ENCODE measurements at places on chromosomes 7 and 10. TPM values are rescaled to one million over a fixed set of nuclear protein-coding genes. Genes with fewer than 3 reads are reported as not detected.

ATRNL1 gene
- 0.33 TPM for total RNA-seq

VPS26A gene
- 44.1 TPM for total RNA-seq

RPEL1 gene
- total RNA-seq: 0.17 TPM

COBL gene
- 0.26 TPM for total RNA-seq

APBB1IP gene
- 3.1 TPM for total RNA-seq

HUS1 gene
- total RNA-seq: 9.8 TPM

GIMAP7 gene
- not detected for total RNA-seq

EGR2 gene
- total RNA-seq: 2.1 TPM

ZNF138 gene
- total RNA-seq: 3.9 TPM

SLC39A12 gene
- not detected for total RNA-seq

FOXP2 gene
- 8.4 TPM for total RNA-seq

DNAJB9 gene
- 56.8 TPM for total RNA-seq

ABCB1 gene
- total RNA-seq: 0.77 TPM

OR2F2 gene
- total RNA-seq: not detected

HOXA2 gene
- 1.0 TPM for total RNA-seq

AGMO gene
- total RNA-seq: not detected

GPR158 gene
- 0.33 TPM for total RNA-seq

CALHM3 gene
- not detected for total RNA-seq

LRRN3 gene
- total RNA-seq: 1.8 TPM

ENTPD1 gene
- total RNA-seq: 3.3 TPM

HMX3 gene
- total RNA-seq: not detected

CYP2C19 gene
- not detected for total RNA-seq

NPY gene
- not detected for total RNA-seq

TMEM229A gene
- not detected for total RNA-seq

OR13A1 gene
- total RNA-seq: not detected

NEBL gene
- 0.33 TPM for total RNA-seq

HOXA6 gene
- total RNA-seq: 3.6 TPM

HIPK2 gene
- total RNA-seq: 9.2 TPM

NUPR2 gene
- not detected for total RNA-seq

GIMAP8 gene
- under 0.01 TPM for total RNA-seq

NOC3L gene
- total RNA-seq: 27.2 TPM

GPR141 gene
- under 0.01 TPM for total RNA-seq

CRCP gene
- 27.7 TPM for total RNA-seq

MOGAT3 gene
- not detected for total RNA-seq

ITGA8 gene
- 1.3 TPM for total RNA-seq

CASP2 gene
- 8.5 TPM for total RNA-seq

DOCK1 gene
- total RNA-seq: 91.0 TPM

LRRD1 gene
- total RNA-seq: 0.17 TPM

SLC29A4 gene
- 6.4 TPM for total RNA-seq

CFAP46 gene
- 0.66 TPM for total RNA-seq

CALHM1 gene
- not detected for total RNA-seq

SEMA3D gene
- total RNA-seq: 12.1 TPM

CLEC5A gene
- not detected for total RNA-seq

TNRC18 gene
- total RNA-seq: 32.1 TPM

PPP1R3C gene
- 94.5 TPM for total RNA-seq

ASZ1 gene
- not detected for total RNA-seq

CYP2C18 gene
- total RNA-seq: not detected
